ENCODE measurements at places on chromosomes 11 and 22.

DNA sequence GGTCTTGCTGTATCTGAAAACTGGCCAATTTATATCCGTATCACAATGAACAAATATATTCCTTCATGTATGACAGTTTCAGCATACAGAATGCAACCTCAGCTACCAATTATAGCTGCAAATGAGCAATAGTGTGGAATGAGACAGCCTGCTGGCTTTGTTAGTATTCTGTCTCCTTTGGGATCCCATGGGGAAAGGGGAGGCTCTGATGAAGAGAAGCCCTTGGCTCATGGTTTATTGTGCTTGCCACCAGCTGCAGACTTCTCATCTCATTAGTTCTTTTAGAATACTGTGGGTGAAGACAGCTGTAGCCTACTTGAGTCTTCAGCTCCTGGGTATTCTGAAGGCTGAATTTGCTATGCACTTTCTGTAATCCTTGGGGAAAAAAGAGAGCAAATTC is 42.4 kb downstream of the PITPNB start:
- no peak for DNase-seq

GRCh38 chr11:93279851-93280347 is 50.6 kb upstream of the DEUP1 start:
- DNase-seq = no peak

- DNase-seq = no peak
Observed at GRCh38 chr11:122207505-122207904, 91.5 kb upstream of the BLID start.

GRCh38 chr11:43736502-43737200 is 56.1 kb downstream of the HSD17B12 start:
- no peak for DNase-seq

- no peak for DNase-seq
Observed at GRCh38 chr22:42770941-42771647, 50.4 kb upstream of the A4GALT start.

GRCh38 chr11:44376423-44376822 is 66.5 kb upstream of the ALX4 start:
- no peak for DNase-seq

GRCh38 chr11:5368502-5369043 is 15.0 kb upstream of the OR51M1 start:
- DNase-seq = no peak

DNA sequence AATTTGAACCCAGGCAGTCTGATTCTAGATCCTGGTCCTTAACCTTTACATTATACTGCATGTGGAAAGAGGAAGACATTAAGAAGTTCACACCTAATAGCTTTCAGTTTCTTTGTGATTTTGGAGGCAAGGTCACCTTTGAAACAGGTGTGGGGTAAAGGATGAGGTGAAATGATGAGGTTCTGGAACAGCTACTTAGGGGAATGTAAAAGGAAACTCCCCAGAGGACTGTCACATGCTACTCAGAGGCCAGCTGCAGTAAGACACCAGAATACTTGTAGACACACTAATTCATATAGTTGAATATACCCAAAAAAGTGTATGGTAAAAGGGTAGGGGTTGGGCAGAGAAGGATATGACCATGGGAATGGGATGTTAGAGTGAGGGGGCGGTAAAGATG is 5.4 kb downstream of the APIP start:
- DNase-seq = no peak

DNA sequence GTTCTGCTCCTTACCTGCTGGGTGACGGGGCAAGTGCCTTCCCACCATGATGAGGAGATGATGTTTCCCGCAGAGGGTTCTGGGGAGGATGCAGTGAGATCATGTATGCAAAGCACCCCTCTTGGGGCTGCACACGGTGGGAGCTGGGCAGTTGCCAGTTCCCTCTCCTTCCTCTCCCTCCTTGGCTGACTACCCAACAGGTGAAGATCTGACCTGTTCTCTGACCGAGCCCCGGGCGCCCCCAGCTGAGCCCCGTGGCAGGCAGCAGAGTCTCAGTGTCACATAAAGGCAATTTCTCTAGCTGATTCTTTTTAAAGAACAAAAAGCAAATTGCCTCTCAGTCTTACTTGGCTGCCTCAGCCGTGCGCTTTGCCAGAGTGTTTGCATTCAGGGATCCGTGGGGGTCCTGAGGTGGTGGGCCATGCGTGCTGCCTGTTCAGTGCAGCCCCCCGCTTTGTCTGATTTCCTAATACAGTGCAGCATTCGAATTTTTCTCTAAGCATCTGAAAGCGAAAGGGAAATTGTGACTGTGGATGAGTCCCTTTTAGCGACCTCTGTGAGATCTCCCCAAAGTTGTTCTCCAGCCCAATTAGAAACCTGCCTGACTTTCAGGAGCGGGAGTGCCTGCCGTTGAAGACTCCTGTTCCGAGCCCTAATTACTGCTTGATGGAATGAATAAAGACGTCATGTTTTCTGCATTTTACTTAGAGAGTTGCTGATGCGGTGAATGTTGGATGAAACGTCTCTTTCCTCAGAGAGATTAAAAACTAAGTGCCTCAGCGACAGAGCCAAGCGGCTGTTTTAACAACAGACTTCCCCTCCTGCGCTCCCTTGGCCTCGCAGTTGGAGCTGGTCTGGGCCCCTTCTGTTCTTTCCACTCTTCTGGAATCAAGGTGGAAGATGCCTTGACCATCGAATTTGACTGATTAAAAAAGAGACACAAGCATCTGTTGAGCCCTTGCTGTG is 86.0 kb downstream of the GRIK4 start:
- no peak for DNase-seq

DNA sequence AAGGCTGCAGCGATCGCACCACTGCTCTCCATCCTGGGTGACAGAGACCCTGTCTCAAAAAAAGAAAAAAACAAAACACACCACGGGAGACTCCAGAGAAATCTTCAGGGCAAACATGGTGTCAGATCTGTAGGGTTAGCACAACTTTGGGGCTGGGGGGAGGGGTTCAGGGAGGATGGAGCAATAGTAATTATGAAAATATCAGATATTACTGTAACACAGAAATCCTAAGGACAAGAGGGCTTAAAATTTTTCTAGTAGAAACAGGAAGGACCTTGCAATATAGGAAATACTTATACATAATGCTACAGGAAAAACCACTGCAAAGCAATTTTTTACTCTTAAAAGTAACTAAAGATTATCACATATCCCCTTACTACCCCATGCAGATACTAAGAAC is 13.8 kb downstream of the EIF4ENIF1 start:
- DNase-seq = no peak

GRCh38 chr22:46263216-46263590 is at the start of gene PKDREJ:
Gene PKDREJ (minus strand): TSS chr22:46263343. CDS start chr22:46263322, 21 bp downstream.
- DNase-seq = no peak

DNA sequence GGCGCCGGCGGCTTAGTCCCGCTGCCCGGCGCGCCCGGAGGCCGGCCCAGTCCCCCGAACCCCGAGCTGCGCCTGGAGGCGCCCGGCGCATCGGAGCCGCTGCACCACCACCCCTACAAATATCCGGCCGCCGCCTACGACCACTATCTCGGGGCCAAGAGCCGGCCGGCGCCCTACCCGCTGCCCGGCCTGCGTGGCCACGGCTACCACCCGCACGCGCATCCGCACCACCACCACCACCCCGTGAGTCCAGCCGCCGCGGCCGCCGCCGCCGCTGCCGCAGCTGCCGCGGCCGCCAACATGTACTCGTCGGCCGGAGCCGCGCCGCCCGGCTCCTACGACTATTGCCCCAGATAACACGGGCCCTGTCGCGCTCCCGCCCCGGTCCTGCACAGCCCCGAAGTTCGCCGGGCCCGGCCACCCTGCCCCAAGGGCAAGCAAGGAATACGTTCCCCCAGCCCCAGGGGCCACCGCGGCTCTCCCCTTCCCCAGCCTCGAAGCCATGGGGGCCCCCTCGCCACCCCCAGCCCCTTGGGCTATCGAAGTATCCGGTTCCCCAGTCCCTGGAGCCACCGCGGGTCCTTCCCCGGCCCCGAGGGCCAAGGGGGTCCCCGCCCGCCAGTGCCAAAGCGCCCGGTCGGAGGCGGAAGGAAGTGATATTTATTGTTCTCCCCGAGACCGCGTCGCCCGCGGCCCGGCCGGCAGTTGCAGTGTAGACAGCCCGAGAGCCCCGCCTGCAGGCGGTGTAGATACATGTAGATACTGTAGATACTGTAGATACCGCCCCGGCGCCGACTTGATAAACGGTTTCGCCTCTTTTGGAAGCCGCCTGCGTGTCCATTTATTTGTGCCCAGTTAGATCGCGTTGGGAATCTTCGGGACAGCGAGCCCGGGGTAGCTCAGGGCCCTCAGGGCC is 6.2 kb downstream of the TBX1 start:
- DNase-seq = peak; percentile 62

- DNase-seq = no peak
Observed at GRCh38 chr11:18371279-18371678, 23.1 kb upstream of the LDHA start.

- DNase-seq = peak; percentile 54
Observed at GRCh38 chr11:78039919-78040671, 17.0 kb upstream of the KCTD14 start.

GRCh38 chr11:131987703-131988102 is 617.3 kb downstream of the NTM start:
- no peak for DNase-seq

GRCh38 chr11:130549393-130549999 is 101.1 kb downstream of the ADAMTS15 start:
- no peak for DNase-seq

- no peak for DNase-seq
Observed at GRCh38 chr11:22244986-22245592, 52.2 kb downstream of the ANO5 start.

- no peak for DNase-seq
Observed at GRCh38 chr11:60455531-60456042, at the start of gene MS4A1. Gene MS4A1 (plus strand): TSS chr11:60455847. CDS start chr11:60462375, 6,528 bp downstream.

DNA sequence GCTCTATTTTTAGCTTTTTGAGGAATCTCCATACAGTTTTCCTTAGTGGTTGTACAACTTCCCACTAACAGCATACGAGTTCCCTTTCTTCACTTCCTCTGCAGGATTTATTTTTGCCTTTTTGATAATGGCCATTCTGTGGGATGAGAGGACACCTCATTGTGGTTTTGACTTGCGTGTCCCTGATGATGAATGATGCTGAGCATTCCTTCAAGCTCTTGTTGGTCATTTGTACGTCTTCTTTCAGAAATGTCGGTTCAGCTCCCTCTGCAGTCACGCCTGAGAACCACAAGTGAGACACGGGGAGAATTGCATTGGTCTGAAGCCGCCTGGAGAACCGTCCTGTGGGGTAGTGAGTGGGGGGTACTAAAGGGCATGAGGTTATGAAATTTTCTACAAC is 2.0 kb upstream of the KRTAP5-10 start:
- no peak for DNase-seq

- DNase-seq = peak; percentile 81
Observed at GRCh38 chr11:9003573-9004182, at the start of gene NRIP3. Gene NRIP3 (minus strand): TSS chr11:9004001. CDS start chr11:9003935, 66 bp downstream.

DNA sequence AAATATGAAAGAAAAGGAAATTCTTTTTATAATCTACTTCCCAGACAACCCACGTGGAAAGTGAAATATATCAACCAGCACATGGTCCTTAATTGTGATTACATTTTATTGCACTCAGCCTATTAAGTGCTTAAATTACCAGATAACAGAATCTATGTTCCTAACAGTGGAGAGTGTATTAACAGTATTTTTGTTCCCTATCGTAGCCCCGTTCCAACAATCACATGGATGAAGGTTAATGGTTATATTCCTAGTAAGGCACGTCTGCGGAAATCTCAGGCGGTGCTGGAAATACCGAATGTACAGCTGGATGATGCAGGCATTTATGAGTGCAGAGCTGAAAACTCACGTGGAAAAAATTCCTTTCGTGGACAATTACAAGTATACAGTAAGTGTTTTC is 626.1 kb upstream of the ARHGAP42 start:
- DNase-seq = no peak

Data from activated T-cell treated with anti-CD3 and anti-CD28 coated beads, Interleukin-2, amount 50 U/mL, for 24 hours (primary cell).